ENCODE measurements at places on chromosomes 13 and 19.

DNA sequence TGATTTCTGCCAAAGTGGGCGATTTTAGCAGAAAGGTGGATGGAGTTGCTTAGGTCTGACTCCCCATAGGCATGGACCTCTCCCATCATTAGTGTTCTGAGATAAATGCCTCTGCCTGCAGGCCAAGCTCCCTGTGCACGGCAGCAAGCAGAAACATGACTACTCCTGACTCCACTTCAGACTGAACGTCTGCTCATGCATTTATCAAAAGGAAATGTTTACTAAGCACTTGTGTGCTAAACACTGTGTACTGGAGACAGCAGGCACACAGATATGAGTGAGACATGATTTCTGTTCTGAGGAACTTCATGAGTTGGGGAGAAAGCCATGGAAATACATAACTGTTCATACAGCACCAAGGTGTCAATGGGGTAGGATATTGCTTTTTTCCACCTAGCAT lies 149.6 kb downstream of the MIPEP start:
- DNase-seq, result no peak

- no peak for DNase-seq
Measured at GRCh38 chr19:52170304-52170703, 1.1 kb downstream of the ZNF836 start.

- DNase-seq, result no peak
Measured at GRCh38 chr19:11499890-11500420, 5.7 kb downstream of the ZNF653 start.

DNA sequence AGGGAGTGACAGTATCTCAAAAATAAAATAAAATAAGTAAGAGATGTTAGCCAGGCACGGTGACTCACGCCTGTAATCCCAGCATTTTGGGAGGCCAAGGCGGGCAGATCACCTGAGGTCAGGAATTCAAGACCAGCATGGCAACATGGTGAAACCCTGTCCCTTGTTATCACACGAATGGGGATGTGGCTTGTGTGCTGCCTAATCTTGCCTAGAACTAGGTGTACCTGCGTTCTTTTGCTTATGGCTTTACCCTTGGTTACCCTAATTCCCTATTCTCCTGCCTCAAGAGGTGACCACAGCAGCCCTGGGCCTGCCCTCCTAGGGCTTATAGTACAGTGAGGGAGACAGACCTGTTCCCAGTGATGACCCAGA lies 6.3 kb upstream of the PVR start:
- no peak for DNase-seq

GRCh38 chr19:2885736-2886135 lies 15.0 kb upstream of the ZNF57 start:
- no peak for DNase-seq

DNA sequence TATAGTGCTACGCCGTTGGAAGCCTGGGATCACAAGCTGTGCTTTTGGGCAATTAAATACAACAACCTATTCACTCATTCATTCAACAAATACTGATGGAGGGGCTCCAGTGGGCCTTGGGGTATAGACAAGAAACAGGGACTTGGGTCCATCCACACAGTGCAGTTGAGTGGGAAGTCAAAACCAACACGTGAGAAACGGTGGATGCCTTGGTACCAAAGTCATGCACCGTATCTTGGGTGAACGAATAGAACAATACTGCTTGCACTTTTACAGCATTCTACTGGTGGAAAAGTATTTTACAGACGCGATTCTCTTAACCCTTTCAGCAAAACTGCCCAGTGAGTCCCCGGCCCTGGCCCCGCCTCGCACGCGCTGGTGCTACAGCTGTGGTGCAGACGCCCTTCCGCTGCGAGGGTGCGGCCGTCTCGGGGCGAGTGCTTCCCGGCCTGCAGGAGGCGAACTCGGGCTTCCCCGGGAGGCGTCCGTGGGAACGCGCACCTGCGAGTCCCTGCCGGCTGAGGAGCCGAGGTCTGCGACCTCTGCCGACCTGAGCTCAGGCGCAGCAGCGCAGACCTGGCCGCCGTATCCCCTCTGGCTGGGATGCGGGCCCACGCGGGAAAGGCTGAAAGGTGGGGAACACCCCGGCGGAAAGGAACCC lies 8.3 kb downstream of the TNFRSF19 start:
- DNase-seq, result peak; percentile 70

GRCh38 chr13:31468114-31468902 lies 268.5 kb downstream of the B3GLCT start:
- DNase-seq, result no peak

DNA sequence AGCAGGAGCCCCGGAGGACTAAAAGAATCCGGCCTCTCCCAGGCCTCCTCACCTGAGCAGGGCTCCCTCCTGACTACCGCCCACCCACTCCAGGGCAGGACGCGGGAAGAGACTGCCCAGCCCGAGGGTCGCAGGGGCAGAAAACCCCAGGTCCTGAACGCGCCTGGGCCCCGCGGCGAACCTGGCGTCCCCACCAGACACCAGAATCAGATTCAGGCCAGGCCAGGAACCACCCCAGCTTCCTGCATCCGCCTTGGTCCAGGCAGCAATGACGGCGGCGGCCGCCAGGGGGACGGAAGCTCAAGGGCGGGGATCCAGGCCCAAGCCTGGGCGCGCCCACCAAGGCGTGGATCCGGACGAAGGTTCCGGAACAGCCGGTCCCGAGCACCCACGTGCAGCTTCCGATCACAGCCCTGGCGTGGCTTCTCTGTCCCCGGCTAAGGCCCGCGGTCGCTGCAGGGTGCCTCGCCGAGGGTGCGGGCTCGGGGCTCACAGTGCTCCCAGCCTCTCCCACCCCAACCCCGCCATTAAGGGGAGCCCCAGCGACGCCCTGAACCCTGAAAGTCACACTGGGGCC lies 3.6 kb downstream of the LGALS7 start:
- peak; percentile 87 for DNase-seq

GRCh38 chr13:59510386-59510785 lies 653.3 kb downstream of the DIAPH3 start:
- DNase-seq, result no peak

DNA sequence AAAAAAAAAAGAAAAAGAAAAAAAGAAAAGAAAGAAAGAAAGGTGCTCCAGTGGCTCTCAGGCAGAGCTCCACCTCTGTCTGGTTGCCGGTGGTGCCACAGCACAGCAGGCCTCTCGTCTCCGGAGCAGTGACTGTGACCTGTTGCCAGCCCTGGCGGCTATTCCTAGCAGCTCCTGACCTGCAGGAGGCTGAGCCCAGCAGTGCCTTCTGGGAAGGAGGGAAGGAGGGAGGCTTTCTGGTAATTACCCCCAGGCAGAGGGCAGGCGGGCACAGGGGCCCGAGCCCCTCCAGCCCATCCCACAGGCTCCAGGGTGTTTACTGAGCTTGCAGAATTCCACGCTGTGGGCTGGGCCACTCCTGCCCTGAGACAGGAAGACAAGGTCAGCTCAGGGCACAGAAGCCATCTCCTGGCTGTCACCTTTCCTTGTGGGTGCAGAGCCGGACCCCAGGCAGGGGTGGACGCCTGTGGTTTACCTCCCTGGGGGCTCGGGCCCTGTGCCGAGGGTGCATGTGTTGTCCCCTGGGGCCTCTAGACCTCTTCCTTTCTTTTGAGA lies 77.9 kb downstream of the GNG7 start:
- DNase-seq, result no peak

GRCh38 chr19:3544742-3545668 lies 6.0 kb downstream of the TEKTIP1 start:
- peak; percentile 60 for DNase-seq

- peak; percentile 70 for DNase-seq
Measured at GRCh38 chr13:44004878-44005277, 125.2 kb downstream of the LACC1 start.

DNA sequence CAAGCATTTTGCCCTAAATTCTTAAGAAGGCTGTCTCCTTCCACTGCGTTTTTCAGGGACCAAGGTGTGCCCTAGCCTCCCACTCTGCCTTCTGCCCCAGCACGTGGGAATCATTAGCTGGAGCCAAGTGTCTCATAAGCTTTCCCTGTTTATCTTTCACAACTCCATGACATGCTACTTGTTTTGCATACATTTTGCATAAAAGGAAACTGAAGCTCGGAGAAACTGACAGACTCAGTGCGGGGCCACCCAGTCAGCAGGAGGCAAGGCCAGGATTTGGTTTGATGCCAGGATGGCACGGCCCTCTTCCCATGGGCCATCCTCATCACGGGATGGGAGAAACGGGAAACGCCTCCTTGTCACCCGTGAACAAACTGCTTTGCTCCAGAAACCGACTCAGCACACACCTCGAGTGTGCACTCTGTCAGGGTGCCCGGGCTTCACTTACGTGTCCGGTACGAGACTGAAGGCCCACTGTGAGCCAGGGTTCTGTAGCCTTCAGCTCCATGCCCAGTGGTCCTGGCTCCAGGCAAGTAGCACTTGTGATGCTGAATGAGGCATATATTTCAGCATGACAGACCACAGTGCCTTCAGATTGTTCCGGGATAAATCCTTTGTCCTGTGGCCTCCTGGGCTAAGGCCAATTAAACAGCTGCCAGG lies 9.6 kb downstream of the CEBPA start:
- DNase-seq, result no peak

DNA sequence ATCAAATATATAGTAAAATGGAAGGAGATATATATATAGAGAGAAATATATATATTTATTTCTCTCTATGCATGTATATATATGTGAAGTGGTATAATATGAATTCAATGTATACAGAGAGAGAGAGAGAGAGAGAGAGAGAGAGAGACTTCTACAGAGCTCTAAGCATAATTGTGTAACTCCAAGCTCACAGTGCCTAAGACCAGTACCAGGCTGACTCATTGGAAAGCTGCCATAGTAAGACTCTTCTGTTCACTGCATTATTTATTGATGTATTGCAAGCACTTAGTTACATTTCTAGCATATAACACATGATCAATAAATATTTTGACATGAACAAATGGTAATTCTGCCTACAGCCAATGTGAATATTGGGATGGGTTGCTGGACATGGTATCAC lies 1734.7 kb downstream of the SLITRK1 start:
- no peak for DNase-seq

DNA sequence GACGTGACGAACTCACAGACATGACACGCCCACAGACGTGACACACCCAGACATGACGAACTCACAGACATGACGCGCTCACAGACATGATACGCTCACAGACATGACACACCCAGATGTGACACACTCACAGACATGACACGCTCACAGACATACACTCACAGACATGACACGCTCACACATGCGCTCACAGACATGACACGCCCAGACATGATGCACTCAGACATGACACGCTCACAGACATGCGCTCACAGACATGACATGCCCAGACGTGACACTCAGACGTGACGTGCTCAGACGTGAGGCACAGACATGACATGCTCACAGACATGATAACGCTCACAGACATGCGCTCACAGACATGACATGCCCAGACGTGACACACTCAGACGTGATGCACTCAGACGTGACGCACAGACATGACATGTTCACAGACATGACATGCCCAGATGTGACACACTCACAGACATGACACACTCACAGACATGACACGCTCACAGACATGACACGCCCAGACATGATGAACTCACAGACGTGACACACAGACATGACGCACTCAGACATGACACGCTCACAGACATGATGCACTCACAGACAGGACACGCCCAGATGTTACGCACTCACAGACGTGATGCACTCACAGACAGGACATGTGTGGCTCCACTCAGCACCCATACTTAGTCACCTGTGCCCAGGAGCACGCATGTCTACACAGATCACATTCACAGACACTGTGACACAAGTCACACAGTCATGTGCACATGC lies 8.1 kb downstream of the ERFL start:
- no peak for DNase-seq

- peak; percentile 31 for DNase-seq
Measured at GRCh38 chr13:31675440-31675953, 63.8 kb upstream of the RXFP2 start.

- DNase-seq, result no peak
Measured at GRCh38 chr13:105952973-105953290, 582.5 kb downstream of the EFNB2 start.

- no peak for DNase-seq
Measured at GRCh38 chr19:30884146-30884812, 465.0 kb downstream of the TSHZ3 start.

- DNase-seq, result no peak
Measured at GRCh38 chr13:109779876-109780510, 6.4 kb downstream of the IRS2 start.

DNA sequence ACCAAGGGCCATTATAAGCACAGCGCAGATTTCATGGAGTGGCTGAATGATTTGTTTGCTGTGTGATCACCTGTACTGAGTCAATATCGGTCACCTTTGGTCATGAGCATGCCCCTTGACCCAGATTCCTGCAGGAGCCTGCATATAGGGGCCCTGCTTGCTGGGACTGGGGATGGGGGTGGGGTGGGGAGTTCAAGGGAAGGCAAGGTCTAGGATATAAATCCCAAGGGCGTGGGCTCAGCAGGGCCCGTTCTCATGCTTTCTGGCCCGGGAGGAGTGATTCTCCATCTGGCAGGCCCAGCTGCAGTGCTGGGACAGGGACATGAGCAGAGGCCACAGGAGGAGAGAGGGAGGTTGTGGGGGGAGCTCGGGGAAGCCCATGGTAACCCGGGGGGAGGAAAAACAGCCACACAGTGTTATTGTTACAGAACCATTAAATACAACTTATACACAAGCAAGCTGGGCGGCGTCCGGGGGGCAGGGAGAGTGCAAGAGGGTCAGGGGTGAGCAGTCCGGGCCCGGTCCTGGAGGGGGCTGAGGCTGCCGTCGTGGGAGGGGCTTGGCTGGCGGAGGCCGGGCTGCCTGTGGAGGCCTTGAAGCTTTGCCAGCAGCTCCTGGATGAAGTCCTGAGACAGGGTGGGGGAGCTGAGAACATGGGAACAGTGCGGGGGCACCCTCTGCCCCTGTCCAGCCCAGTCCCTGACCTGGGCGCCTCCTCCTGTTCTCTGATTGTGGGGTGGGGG lies 5.2 kb downstream of the PPP1R14A start:
- DNase-seq, result peak; percentile 29

GRCh38 chr13:42474954-42475353 lies 99.0 kb upstream of the TNFSF11 start:
- DNase-seq, result peak; percentile 92

- DNase-seq, result peak; percentile 30
Measured at GRCh38 chr13:72255908-72256307, 388.9 kb upstream of the DACH1 start.

- DNase-seq, result peak; percentile 54
Measured at GRCh38 chr19:45403781-45404556, 900 bp downstream of the PPP1R13L start.

- DNase-seq, result no peak
Measured at GRCh38 chr13:75061909-75062308, 420.1 kb downstream of the TBC1D4 start.

DNA sequence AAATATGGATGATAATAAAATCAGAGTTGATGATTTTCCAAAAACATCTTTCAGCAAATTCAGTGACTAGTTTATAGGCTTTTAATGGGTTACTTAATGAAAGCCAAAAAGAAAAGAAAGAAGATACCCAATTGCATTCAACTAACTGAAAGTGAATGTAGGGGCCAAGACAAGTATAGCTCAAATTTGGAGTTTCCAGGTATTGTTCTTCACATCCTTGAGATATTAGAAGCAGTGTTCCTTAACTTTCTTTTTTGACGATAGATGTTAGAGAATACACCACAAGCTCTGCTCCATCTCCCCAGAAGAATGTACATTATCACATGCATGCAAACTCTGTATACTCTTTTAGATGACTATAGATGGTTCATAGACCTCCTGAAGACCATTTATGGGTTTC lies 43.6 kb downstream of the PDS5B start:
- no peak for DNase-seq

Data from cardiac fibroblast (primary cell).